ENCODE measurements at places on chromosomes 5 and 9.

DNA sequence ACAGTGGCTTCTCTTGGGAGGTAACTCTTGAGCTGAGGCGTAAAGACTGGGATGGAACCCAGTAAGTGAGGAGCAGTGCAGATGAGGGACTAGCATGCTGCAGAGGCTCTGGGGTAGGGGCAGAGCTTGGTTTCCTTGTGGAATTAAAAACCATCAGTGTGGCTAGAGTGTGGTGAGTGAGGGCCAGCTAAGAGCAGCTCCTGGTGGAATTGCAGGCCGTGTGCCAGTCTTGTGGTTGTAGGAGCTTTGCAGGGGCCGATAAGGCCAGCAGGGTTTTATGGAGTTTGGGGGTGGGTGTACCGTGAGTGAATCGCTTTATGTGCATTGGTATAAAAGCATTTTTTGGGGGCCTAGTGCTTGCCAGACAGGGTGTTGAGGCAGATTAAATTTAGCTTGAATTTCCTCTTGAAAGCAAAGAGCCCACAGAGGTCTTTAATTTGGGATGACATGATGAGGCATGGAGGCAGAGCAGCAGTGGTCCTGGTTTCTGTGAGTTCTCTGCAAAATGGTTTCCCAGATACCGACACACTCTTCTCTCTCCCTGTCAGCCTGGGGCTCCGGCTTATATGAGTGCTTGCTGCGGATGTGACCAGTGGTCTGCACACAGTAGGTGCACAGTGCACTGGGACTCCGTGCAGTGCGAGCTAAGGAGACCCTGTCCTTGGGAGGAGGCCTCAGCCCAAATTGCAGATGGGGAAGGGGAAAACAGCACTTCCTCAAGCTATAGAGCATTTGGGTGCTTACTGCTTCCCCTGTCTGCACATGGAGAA is 176.4 kb upstream of the PITX1 start:
- no peak for DNase-seq

DNA sequence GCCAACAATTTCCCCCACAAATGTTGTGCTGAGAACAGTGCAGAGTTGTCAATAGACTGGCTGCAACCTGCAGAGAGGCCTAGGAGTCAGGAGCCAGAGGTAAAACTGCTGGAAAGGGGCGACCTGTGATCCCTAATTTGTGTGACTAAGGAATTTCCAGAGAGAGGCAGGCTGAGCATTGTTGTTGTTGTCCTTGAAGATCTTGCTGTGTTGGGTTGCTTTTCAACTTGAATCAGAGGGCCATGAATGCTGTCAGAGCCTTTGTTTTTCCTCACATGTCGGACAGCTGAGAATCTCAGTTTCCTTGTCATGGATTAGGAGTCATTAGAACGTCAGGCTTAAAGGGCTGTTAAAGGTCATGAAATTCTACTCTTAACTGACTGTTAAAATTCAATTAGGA is 134.6 kb upstream of the ASTN2 start:
- no peak for DNase-seq

DNA sequence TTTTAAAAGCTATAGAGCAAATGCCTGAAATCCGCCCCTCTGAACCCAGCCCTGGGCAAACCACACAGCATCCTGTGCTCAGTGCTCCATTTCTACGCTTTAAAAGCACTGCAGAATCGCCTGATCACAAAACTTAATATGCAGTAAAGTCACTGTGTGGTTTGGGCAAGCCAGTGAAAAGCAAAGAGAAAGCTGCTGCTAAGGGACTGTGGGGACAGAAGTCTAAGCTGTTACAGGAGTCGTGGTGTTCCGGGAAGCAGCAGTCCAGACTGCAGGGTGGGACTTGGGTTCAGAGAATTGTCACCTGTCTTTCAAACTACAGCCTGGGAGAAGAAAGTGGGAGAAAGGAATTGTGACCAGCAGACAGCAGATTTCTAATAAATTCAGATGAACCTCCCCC is 8.2 kb downstream of the RAPGEF1 start:
- no peak for DNase-seq

DNA sequence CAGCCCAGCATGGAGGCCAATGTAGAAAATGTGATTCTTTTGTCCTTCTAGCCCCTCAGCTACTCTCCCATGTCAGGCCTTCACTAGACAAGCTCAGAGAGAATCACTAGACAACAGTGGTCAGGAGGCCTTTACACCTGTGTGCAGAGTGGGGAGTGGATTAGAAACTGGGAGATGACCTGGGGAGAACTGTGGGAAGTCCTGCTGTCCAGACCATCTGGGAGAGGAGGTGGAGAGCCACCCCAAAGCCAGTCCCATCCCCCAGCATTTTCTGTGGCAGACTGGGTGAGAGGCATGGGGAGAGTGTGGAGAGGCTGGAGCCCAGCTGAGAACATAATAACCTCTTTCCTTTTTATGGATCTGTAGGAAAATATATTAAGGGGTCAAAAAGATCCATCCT is 452.0 kb upstream of the DMAC1 start:
- DNase-seq: no peak

GRCh38 chr5:135076051-135076491 is 42.0 kb upstream of the PITX1 start:
- DNase-seq: no peak

GRCh38 chr9:92963831-92964606 is 16.7 kb downstream of the FGD3 start:
- DNase-seq: peak; percentile 22

DNA sequence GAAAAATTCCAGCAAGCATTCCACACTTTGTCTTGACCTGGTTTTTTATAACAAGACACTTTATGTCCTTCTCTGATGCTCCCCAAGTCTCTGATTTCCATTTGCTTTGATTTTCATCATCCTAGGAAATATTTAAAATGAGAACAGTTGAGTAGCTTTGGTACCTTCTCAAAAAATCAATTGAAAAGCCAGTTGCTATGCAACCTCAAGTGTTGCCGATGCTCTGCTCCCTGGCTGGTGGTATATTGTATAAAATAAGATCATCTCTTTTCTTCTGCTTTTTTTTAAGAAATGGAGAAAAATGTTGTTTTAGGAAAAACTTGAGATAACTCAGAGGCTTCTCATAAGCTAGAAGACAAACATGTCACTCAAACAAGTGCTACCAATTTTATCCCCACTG is 109.7 kb downstream of the ZNF354C start:
- DNase-seq: no peak

DNA sequence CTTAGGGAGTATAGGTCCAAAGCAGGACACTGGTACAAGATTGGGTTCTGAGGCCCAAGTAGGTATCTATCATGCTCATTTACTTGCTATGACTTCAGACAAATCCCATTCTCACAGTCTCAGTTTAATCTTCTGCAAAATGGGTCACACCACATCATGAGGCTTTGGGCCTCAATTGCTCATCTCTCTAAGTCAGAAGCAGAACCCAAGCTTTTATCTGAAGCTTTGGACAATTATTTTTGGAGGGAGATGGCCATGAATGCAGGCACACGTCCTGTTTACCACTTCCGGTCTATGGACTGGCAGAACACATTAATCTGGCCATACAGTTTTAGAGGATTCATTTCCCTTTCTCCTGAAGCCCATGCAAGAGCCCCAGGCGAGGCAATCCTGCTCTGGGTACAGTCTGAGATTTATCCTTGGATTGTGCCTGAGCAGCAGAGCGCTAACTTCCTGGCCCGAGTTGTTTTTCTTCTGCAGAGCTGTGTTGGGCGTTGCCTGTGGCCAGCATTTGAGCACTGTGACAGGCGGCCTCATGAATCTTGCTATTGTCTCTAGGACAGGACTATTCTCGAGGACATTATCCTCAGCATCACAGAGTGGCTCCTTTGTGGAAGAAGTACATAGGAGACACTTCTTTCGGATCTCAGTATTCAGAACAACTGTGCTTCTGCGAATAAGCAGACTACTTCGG is 16.1 kb downstream of the SLC22A4 start:
- no peak for DNase-seq

DNA sequence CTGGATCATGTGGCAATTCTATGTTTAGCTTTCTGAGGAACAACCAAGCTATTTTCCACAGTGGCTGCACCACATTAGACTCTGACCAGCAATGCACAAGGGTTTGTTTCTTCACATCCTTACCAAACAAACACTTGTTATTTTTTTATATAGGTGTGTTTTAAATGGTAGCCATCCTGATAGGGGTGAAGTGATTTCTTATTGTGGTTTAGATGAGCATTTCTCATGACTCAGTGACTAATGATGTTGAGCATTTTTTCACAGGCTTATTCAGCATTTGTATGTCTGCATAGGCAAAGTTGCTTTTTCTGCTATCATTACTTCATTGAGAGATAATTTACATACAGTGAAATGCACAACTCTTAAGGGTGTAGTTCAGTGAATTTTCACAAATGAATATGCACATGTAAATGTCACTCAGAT is 36.0 kb downstream of the ANKRD33B start:
- no peak for DNase-seq

DNA sequence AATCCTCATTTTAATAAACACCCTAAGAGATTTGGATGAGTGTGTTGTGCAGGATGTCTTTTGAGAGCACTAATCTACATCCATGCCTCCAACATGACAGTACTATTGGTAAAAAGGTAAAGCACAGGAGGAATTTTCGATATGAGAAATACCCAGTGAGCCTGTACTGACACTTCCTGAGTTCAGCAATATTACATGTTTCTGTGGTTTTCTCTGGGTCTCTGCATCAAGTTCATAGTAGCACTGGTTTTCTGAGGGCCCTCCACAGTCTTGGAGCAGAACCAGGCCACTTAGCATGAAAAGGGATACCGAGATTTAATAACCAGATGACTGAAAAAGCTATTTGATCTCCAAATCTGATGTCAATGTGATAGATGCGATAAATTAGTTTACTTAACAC is 524.1 kb downstream of the TMEM38B start:
- DNase-seq: no peak

- no peak for DNase-seq
Observed at GRCh38 chr5:173808079-173808808, 79.9 kb upstream of the CPEB4 start.

GRCh38 chr9:93579711-93580516 is 3.5 kb downstream of the PHF2 start:
- DNase-seq: no peak

DNA sequence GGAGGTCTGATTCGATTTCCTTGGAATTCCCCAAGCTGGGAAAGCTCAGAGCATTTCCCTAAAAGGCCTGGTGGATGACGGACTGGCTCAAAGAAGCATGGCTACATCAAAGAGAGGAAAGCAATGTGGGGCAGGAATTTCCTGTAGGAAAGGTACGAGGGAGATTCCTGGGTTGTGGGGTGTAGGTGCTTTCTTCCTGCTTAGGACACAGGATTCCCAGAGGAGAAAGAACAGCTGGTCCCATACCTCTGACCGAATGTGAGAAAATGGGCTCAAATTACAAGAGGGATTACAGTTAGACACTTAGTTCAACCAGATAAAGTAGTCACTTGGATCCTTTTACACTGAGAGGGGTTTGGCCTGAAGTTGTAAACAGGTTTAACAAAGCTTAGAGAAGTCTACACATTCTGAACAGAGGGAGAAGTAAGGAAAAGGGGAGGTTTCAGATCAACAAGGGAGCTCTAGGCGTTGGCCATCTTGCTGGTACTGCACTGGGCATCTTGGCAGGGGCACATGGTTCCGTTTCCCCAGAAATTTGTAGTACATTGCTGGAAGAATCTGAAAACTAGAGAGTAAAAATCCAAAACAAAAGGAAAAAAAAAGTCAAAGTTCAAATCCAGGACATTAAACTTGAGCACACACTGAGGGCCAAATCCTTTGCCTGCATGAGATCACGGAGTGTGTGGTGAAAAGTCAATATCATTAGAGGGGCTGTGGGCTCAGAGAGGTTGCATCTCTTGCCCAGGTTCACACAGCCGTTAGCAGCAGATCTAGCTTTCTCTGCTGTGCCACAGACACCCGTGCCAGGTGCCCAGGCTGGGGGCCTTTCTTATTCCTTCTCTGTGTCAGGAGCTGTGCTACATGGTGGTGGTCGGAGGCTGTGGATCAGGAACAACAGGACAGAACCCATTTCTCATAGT is 171.3 kb downstream of the RGS3 start:
- no peak for DNase-seq

GRCh38 chr5:1200495-1201326 is 684 bp upstream of the SLC6A19 start:
- DNase-seq: no peak

DNA sequence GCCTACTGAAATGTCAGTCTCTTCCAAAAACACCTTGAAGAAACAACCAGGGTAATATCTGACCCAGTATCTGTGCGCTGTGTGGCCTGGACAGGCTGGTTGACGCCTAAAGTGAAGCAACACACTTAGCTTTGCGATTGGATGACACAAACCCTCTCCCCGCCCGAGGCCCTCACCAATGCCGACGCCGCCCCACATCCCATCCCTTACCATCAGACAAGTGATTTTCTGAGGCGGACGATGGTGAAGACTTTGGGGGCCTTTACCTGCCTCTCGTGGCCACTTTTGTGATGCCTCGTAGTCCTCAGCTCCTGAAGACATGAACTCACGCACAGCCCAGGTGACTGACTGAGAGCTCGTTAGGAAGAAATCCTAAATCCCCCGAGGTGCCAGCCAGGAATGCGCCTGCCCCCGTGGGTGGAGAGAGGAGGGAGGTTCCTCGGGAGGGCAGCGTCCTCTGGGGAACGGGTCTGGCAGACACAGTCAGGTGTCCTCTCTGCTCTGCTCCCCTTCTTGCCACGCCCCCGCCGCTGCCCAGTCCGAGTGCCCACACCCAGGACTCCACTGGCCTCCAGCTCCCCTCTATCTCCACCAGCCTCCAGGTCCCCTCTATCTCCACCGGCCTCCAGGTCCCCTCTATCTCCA is 31.0 kb upstream of the RXRA start:
- DNase-seq: no peak

DNA sequence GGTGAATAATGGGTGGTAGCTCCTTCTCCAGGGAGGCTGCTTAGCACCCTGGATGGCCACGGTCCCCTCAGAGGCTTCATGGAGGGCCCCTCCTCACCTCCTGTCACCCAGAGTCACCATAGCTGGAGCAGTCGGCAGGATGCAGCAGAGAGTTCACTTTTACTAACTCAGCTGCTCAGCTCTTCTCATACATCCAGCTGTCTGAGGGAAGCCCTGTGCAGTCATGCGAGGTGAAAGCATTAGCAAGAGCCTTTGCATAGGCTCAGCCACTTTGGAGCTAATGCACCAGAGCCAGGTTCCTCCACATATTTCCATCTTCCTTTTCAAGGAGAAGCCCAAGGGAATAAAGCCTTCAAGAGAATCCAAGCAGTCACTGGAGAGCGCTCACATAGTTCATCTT is 499.2 kb downstream of the BNC2 start:
- no peak for DNase-seq

DNA sequence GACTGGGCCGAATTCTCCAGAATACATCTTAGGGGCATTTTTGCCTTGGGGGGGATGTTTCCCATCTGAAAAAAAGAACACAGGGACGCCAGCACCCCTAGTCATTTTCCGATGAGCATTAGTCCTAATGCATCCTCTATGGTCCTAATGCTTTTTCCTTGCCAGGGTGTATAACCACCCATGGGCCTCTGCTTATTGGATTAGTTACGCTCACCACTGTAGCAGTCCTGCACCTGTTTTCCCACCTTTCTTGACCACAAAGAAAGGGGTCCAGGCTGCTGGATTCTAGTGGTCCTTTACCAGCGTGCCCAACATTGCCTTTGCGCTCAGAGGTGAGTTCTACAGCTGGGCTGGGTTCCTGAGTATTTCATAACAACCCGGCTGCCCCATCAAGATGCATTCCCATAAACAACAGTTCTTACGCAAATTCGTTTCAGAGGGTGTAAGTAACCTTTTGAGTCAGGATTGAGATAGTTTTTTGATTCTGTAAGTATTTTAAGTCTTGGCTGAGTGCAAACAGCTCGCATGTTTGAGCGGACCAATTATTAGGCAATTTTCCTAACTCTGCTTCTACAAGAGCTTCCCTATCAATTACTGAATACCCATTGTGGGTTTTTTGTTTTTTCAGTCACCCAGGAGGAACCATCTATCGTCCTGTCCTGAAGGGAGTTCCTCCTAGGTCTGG is 135.1 kb downstream of the DROSHA start:
- no peak for DNase-seq

Data from activated CD4-positive, CD25-positive, alpha-beta regulatory T cell (primary cell).